ENCODE measurements at places on chromosomes 7 and 10.
A peak's percentile ranks its signal among the peaks of the same experiment; 100 is the strongest.

- DNase-seq, result no peak
These were observed 345.5 kb downstream of the DNAJB6 start for GRCh38 chr7:157682064-157682945.

- no peak for DNase-seq
These were observed 127.8 kb upstream of the BTBD16 start for GRCh38 chr10:122143238-122143841.

DNA sequence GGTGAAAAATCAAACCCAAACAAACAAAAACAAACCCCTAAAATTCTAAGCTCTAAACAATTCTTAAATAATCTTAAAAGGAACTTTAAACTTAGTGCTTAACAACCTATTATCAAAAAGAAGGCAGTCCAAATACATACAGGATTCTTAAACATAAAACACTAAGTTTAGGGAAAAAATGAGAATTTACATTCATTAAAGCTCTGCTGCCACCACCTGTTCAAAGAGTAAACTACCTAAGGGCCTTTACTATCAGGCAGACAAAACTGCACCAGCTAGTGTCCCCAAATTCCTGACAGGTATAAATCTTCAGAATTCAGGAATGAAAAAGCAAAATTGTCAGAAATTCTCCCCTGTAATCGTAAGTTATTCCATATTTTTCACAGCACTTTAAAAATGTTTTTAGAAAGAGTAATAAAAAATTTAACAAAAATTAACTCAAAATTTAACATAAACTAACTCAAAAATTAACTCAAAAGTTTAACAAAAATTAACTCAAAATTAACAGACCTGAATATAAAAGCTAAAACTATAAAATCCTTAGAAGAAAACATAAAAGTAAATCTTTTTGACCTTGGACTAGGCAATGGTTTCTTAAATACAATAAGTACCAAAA is 55.1 kb downstream of the PDZD8 start:
- no peak for DNase-seq

DNA sequence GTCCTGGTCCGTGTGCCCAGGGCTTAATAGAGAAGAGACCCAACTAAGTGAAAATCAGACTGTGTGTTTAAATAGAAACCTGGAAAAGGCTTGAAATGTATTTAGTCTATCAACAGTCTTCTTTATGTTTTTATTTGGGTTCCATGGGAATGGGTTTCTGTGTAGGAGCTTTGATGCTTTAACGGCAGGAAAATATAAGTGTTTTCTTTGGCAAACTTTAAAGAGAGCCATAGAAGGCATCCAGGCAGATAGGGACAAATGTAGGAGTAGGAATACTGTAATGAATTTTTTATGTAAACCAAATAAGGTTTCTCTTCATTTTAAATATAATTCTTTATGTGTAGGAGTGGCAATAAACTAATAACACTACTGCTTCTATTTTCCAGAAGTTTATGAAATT is 989.0 kb downstream of the GATA3 start:
- no peak for DNase-seq

DNA sequence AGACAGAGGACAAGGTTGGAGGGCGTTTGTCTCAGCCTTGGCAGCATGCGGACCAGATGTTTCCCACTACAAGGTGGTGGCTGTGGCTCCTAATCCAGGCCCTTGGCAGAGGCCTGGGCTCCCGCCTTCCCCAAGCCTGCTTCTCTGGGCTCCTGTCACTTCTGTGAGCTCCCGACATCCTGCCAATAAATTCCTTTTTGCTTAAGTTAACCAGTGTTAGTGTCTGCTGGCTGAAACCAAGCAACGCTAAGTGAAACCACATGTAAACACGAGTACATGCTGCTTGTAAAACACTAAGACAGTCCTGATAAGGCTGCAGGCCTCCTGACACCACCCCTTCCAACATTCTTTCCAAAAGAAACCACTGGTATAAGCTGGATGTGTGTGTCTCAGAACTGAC is 263.6 kb upstream of the ZMIZ1 start:
- peak; percentile 99 for DNase-seq

GRCh38 chr7:116449950-116450349 is 49.6 kb upstream of the CAV2 start:
- DNase-seq, result no peak

- DNase-seq, result no peak
These were observed 333.1 kb downstream of the DNAJB6 start for GRCh38 chr7:157669768-157670351.

- no peak for DNase-seq
These were observed 137.6 kb downstream of the GPAM start for GRCh38 chr10:112045938-112046337.

- no peak for DNase-seq
These were observed 72.1 kb downstream of the CCDC3 start for GRCh38 chr10:12929381-12929780.

- DNase-seq, result no peak
These were observed 24.0 kb downstream of the COBL start for GRCh38 chr7:51292596-51292995.

DNA sequence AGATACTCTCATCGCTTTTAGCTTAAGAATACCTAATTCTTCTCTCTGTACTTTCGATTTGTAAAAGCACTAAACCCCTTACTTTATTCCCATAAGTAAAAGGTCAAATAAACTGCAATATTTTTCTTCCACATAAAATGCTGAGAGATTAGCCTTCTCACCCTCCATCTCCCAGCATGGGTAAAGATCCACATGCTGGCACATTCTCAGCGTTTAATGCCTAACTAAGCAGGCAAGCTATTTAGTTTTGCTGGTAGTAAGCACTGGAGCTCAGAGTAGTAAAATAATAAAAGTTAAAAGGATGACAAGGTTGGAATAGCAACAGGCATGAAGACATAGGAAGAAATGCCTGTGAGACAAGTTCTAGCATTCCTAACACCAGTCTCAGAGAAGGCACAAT is 65.9 kb upstream of the NEBL start:
- DNase-seq, result no peak

DNA sequence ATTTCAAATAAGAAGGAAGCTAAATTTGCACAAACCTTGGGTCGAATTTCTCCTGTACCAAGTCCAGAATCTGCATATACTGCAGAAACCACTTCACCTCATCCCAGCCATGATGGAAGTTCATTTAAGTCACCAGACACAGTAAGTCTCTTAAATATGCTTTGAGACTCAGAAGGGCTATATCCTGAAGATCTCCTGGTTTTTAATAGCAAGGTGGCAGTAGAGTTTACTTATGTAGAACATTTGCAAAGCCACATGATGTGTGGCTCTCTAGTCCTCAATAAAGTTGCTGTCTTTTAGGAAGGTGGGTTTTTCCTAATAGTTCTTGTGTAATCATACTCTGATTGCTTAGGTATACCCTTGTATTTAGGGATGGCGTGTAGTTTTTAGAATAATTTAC is 8.7 kb downstream of the DBF4 start:
- no peak for DNase-seq

- no peak for DNase-seq
These were observed 10.1 kb downstream of the ACTR1A start for GRCh38 chr10:102492344-102492939.

DNA sequence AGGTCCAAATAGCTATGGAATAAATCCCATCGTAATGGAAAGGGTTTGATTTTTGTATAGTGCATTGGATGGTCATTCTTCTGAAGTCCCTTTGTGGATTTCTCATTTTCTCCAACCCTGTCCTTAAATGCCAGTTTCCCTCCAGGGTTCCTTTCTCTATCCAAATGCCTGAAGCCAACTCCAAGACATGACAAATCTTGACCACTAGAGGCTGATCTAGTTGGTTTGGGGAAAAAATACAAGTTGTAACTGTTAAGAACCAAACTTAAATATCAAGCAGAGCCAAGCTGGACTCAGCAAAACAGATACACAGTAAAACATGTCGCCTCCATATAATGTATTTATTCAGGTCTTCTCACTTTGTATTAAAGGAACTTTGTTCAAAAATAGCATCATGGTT is 28.7 kb downstream of the FRMD4A start:
- DNase-seq, result peak; percentile 2

- DNase-seq, result peak; percentile 3
These were observed 167.2 kb downstream of the EVX1 start for GRCh38 chr7:27409776-27410175.

- DNase-seq, result no peak
These were observed 1061.1 kb upstream of the GHITM start for GRCh38 chr10:83078160-83078559.

DNA sequence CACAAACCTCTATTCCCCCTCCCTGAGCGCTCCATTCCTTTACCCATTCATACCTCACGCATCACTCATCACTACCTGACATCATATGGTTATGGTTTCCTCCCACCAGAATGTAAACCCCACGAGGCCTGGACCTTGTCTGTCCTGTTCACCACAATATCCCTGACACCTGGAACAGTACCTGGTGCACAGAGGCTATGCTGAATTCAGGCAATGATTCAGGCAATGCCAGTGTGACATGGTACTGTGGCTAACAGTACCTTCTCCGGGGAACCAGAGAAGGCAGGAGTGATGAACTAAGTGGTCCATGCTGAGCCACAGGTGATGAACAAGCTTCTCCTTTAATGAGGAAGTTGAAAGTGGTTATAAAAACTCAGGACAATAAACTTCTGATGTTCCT is 202.5 kb upstream of the PLXNA4 start:
- no peak for DNase-seq

GRCh38 chr10:22564060-22564459 is 150.3 kb downstream of the PIP4K2A start:
- no peak for DNase-seq

- DNase-seq, result no peak
These were observed 83.9 kb downstream of the JAZF1 start for GRCh38 chr7:28096713-28097112.

DNA sequence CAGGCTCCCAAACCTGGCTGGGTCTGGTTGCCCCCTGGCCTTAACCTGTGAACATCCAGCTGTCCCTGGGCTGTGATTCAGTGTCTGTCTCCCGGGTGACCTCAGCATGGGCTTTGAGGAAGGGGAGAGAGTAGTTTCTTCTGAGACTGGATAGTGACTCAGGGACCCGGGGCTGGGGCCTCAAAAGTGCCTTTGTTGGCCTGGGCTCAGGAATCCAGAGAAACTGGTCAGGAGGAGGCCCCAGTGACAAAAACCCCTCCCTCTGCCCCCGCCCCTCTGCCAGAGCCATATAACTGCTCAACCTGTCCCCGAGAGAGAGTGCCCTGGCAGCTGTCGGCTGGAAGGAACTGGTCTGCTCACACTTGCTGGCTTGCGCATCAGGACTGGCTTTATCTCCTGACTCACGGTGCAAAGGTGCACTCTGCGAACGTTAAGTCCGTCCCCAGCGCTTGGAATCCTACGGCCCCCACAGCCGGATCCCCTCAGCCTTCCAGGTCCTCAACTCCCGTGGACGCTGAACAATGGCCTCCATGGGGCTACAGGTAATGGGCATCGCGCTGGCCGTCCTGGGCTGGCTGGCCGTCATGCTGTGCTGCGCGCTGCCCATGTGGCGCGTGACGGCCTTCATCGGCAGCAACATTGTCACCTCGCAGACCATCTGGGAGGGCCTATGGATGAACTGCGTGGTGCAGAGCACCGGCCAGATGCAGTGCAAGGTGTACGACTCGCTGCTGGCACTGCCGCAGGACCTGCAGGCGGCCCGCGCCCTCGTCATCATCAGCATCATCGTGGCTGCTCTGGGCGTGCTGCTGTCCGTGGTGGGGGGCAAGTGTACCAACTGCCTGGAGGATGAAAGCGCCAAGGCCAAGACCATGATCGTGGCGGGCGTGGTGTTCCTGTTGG is at the start of gene CLDN4:
Gene CLDN4, plus strand, starts transcription at position 316 of the 903 bp plus-strand sequence. Its CDS starts 206 bp downstream, at position 522.
- DNase-seq, result no peak
